Cardiac fibroblast (primary cell): ENCODE measurements at places on chromosomes 11 and 22.

DNA sequence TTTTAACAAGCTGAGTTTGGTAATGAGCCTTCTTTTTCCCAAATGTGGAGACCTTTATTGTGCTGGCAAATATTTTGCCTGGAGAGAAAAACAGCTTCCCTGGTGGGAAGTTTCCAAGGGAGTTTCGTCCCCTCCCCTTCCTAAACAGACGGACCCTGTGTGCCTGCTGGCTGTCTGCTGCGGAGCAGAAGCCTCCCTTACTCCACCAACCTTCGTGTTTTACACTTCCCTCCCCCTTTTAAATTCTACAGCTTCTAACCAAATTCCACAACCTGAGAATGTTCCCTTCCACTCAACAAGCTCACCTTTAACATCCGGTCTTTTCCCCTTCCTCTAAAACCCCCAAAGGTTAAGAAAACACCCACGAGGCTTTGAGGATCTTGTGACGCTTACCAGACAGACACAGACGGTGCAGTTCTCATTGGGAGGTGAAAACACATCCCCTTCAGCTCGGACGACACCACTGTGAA, 17.1 kb downstream of the VWCE start:
- no peak for DNase-seq

- DNase-seq, result no peak
Measured at GRCh38 chr22:27614006-27614649, 187.4 kb downstream of the MN1 start.

- no peak for DNase-seq
Measured at GRCh38 chr22:20545681-20546521, 38.5 kb downstream of the MED15 start.

DNA sequence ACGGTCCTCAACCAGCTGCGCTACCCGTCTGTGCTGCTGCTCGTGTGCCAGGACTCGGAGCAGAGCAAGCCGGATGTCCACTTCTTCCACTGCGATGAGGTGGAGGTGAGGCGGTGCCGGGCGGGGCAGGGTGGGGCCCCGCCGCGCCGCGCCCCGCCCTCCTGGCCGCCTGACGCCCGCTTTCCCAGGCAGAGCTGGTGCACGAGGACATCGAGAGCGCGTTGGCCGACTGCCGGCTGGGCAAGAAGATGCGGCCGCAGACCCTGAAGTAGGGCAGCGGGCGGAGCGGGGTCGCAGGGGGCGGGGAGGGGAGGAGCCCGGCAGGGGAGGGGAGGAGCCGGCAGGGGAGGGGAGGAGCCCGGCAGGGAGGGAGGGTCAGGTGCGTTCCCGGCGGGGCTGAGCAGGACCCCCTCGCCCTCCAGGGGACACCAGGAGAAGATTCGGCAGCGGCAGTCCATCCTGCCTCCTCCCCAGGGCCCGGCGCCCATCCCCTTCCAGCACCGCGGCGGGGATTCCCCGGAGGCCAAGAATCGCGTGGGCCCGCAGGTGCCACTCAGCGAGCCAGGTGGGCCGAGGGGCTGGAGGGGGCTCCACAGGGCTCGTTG, 14.7 kb downstream of the EPS8L2 start:
- no peak for DNase-seq

DNA sequence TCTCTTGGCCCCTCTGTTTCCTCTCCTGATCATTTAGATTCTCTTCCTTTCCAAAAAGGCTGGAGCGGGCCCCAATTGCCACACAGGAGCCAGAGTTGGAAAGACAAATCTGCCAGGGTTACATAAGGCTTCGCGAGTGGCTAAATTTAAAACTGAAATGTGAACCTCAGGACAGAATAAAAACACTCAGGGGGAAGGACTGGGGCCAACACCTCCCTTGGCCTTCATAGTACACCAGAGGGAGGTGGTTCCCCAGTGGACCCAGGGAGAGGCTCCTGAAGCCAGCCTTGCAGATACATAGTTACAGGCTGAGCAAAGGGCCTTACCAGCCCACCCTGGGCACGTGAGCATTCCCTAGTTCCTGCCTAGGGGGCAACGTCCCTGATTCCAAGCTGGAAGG, 150.1 kb downstream of the MN1 start:
- DNase-seq, result no peak

GRCh38 chr11:9851366-9851765, 187.5 kb downstream of the SWAP70 start:
- peak; percentile 93 for DNase-seq

DNA sequence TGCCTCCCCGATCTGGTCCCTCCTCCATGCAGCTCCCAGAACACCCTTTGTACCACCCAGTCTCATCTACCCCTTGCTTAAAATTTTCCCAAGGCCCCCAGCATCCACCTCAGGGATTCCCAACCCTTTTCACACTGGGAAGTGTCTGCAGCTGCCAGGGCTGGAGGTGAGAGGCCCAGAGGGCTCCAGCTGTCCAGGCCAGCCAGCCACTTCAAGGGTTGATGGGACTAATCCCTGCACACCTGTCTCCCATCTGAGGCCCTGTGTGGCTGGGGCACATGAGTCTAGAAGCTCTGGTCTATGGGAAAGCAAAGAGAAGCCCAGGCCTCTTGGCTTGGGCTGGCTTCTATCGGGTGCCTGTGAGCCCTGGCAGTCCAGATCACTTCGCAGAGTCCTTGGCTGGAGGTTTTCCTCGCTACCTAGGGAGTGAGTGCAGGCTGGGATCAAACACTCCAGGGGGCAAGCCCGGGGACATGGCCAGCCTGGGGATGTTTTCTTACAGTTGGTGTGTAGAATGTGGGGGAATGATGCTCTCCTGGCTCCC, 41.1 kb upstream of the TPBGL start:
- no peak for DNase-seq

DNA sequence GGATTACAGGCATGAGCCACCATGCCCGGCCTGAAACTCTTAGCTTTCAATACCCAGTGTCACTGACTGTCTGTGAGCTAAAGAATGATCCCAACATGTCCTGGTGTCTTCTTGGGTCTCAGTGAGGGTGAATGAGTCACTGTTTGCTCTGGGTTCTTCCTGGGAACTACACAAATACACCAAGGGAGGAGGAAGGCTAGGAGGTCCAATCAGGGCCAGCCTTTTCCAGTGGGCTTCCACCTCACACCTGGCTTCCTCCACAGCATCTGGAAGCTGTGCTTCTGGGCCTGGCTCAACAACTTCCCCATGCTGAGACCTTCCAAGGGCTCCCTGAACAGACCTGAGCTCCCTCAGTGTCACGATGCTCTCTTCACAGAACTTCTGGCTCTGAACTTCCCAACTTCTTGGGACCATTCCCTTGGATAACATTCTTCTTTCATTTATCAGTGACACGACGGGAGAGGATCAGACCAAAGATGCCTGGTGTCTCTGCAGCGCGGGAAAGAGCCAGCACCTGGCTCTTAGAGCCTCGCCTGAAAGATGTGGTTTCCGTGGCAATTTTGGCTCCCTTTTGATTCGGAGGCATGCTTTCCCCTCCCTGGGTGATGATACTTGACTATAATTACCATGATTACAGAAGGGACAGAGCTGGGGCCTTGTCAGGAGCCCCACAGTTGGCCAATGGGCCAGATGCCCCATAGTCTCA, 22.3 kb upstream of the CHRM4 start:
- DNase-seq, result no peak

DNA sequence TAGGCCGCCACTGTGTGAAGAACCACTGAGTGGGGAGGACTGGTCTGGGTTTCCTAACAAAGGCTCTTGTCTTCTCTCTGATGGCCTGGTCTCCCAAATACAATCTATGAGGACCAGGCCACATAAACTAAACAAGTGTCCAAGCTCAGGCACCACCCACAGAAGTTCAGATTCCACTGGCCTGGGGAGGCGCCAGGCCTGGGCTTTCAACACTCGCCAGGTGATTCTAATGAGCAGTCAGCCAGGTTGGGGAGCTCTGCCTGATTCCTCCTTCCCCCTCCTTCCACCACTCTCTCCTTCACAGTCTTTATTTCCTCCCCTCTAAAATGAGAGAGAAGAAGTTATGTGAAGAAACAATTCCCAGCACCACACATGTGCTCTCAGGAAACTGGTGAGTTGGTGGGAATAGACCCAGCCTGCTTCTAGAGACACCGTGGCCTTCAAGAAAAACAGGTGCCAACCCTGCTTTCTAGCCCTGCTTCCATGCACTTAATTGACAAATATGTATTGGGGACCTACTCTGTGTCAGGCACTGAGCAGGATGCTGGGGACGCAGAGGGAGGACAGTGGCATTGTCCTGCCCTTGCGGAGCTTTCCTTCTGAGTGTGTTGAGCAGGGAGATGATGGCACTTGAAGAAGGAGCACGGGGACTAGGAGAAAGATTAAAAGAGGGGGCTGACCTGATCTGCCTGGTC, 242.5 kb downstream of the TENM4 start:
- no peak for DNase-seq

DNA sequence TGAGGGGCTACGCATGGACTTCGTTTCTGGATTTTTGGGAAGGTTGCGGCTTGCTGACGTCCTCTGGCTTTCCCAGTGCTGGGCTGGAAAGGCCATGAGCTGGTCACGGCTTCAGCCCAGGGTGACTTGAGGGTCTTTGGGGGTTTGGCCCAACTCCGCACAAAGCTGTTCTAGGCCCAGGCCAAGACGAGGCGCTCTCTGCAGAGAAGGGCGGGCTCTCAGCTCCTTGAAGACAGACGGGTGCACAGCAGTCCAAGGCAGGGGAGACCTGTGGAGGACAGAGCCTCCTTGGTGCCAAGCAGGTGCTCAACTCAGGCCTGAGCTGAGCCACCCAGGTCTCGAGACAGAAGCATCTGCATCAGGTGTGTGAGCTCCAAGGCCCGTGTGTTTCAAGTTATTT, 1003.7 kb downstream of the BRD1 start:
- DNase-seq, result no peak

DNA sequence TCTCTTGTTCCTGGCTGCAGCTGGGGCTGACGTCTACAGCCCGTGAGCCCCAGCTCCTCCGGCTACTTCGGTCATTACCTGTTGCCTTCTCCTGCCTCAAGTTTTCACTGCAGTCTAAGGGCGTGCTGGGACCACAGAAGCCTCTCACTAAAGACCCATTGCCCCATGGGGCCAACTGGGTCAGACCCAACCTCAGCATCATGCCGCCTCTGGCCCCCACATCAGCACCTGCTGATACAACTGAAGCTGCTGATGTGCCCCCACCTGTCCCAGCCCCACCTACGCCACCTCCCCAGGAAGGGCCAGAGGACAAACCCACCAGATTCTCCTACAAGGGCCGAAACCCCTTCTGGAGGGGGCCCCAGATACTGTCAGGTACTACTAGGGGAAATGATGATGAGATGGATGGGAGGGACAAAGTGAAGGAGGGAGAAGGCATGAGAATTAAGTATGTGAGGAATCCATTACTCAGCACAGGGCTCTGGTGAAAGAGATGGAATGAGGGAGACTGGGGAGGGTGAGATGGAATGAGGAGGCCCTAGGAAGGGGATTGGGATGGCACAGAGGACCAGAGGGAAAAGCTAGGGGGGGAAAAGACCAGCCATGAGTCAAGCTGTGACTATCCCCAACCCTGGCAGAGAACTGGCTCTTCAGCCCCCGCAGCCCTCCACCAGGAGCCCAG, 5.1 kb downstream of the C11orf42 start:
- no peak for DNase-seq

DNA sequence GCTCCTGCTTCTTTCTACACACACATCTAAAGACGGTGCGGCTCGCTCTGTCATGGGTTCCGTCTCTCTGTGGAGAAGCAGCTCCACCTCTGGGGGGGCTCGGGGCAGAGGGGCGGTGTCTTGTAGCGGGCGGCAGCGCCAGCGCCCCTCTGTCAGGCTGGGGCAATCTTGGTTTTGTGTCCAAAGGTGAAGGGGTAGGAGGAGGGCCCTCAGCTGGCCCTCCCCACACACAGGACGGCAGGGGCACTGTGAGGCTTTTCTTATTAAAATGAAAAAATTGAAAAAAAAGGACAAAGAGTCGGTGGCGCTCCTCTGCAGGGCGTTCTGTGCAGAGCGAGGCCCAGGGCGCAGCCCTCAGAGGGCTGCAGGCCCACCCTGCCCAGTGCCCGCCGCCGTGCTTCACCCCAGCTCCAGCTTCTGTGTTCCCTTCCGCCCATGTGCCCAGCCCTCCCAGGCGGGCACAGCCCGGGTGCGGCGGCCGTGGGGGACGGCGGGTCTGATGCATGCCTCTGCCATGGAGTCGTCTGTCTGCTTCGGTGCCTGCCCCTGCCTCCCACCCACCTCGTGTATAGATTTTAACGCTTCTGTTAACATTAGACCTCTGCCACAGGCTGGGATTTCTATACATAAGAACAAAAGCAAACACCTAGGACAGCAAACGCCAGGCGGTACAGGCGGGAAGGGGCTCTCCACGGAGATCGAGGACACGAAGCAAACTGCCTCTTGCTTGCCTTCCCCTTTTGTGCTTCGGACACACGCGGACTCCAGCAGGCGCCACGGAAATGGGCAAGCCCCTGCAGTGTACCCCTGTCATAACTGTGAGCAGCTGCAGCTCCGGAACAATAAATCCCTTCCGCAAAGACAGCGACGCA, 24.5 kb downstream of the MOB2 start:
- DNase-seq, result no peak

GRCh38 chr11:83921447-83922192, 635.5 kb upstream of the CCDC90B start:
- DNase-seq, result no peak

DNA sequence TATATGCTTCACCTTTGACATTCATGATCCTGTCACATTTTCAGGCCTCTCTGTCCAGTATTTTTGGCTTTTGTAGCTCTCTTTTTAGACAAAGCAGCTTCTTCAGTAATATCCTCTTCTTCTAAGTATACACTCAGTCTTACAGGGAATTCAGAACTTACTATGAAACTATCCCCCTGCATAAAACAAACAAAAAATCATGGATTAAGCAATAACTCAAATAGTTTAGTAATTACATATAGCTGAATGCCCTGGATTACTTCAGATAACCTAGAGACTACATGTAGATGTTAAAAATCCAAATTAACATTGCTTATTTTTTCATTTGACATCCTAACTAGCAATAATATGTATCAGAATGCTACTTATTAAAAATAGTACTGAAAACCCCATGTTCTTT, 5.2 kb downstream of the TAF1D start:
- DNase-seq, result no peak

DNA sequence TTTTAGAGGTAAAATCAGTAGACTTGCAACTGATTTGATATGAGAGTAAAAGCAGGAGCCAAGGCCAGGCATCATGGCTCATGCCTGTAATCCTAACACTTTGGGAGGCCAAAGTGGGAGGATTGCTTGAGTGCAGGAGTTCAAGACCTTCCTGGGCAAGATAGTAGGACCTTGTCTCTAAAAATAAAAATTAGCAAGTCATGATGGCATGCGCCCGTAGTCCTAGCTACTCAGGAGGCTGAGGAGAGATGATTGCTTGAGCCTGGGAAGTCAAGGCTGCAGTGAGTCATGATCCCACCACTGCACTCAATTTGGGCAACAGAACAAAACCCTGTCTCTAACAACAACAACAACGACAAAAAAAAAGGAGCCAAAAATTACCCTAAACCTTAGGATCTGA, 13.5 kb downstream of the SGSM3 start:
- peak; percentile 91 for DNase-seq

GRCh38 chr11:46906609-46907041, 11.7 kb downstream of the LRP4 start:
- DNase-seq, result peak; percentile 42

DNA sequence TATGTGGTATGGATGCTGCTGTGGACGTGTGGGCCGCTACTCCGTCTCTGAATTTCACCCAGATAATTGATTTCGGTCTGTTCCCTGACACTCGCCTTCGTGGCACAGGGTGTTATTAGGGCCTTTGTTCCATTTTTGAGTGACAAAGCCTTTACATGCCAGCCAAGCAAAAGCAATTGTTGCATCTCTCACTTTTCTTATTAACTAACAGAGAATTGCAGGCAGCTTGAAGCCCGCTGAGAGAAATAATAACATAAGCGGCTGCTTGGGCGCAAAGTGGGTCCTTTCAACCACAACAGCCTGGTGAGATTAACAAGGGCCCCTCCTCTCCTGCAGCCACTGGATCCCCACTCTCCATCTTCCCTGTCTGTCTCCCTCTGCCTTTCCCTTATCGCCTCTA, 449.4 kb downstream of the NTM start:
- DNase-seq, result no peak

GRCh38 chr11:63567044-63567840, 4.1 kb upstream of the PLAAT2 start:
- peak; percentile 89 for DNase-seq
